ENCODE measurements at places on chromosomes 2 and 18.
A peak's percentile ranks its signal among the peaks of the same experiment; 100 is the strongest.

DNA sequence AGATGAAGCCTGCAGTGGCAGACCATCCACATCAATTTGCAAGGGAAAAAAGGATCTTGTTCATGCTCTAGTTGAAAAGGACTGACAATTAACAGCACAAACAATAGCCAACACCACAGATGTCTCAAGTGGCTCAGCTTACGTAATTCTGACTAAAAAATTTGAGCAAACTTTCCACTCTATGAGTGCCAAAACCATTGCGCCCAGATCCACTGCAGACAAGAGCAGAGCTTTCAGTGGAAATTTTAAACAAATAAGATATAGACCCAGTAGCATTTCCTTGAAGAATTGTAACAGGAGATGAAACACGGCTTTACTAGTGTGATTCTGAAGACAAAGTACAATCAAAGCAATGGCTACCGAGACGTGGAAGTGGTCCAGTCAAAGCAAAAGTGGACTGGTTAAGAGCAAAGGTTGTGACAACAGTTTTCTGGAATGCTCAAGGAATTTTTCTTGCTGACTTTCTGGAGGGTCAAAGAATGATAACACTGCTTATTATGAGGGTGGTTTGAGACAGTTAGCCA, 12.0 kb upstream of the ZNF396 start:
- no peak for DNase-seq

- DNase-seq = no peak
These were observed 16.8 kb downstream of the SLC39A6 start for GRCh38 chr18:36112302-36112701.

- peak; percentile 38 for DNase-seq
These were observed 182.6 kb upstream of the HAAO start for GRCh38 chr2:42974721-42975717.

- no peak for DNase-seq
These were observed 131.0 kb upstream of the ZEB2 start for GRCh38 chr2:144650907-144651306.

GRCh38 chr18:41618147-41618546, 336.9 kb upstream of the PIK3C3 start:
- no peak for DNase-seq

- DNase-seq = no peak
These were observed 582.4 kb downstream of the CMPK2 start for GRCh38 chr2:6283259-6283658.

GRCh38 chr2:203596183-203596582, 61.1 kb upstream of the RAPH1 start:
- no peak for DNase-seq

- DNase-seq = no peak
These were observed 126.5 kb downstream of the GPR39 start for GRCh38 chr2:132542953-132543569.

All from activated CD4-positive, alpha-beta T cell treated with anti-CD3 and anti-CD28 coated beads for 24 hours (primary cell).